Sigmoid colon (tissue), 7 donors: ENCODE measurements at places on chromosomes 6 and 20. TPM values are rescaled to one million over a fixed set of nuclear protein-coding genes. Genes with fewer than 3 reads are reported as not detected.
A peak's percentile ranks its signal among the peaks of the same experiment; 100 is the strongest.

SEMG1 gene
- not detected for total RNA-seq

RHAG gene
- 1.4 TPM for total RNA-seq

WFDC12 gene
- not detected for total RNA-seq

DNA sequence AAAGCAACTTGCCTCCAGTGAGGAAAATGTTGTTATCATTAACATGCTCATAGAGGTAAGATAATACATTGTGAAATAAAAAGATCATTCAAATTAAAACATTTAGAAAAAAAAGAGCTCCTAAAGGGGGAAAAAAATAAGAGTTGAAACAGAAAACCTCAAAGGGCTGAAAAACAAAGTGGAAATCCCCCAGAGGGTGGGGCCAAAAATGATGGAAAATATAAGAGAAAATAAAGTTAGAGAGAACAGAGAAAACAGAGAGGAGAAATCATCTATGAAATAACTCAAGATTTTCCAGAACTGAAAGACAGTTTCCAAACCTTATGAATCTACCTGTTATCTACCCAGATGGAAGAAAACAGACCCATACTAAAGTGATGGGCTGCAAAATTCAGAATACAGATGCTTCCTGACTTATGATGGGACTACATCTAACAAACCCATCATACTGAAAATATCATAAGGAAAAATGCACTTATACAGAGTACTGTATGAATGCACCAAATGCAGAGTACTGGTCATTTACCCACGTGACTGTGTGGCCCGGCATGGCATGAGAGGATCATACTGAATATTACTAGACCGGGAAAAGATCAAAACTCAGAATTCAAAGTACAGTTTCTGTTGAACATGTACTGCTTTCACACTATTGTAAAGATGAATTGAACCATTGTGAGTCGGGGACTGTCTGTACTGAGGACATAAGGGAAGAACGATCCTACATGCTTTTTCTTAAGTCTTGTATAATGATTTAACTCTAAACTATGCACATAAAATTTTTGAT, 4.0 kb downstream of the ZBTB24 start:
- DNase-seq = no peak

- DNase-seq = peak; percentile 79
Measured at GRCh38 chr20:13158369-13158768, 62.7 kb upstream of the ISM1 start.

DNA sequence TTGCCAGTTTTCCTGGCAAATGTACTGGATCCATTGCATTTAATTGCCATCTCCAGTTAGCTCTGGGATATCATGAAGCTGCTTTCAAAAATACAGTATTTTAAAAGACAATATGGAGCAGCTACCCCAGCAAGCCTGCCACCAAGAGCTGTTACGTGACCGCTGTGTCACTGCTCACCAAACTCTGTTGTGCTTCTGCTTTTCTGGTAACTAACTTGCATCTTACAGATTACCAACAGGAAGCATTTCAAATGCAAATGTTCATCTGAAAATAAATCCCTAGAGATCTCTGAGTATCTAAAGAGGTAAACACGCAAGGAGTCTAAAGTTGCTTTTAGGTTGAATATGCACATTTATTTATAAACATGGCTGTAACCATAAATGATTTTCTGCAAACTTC, 1008.3 kb downstream of the KIF16B start:
- DNase-seq = no peak

DNA sequence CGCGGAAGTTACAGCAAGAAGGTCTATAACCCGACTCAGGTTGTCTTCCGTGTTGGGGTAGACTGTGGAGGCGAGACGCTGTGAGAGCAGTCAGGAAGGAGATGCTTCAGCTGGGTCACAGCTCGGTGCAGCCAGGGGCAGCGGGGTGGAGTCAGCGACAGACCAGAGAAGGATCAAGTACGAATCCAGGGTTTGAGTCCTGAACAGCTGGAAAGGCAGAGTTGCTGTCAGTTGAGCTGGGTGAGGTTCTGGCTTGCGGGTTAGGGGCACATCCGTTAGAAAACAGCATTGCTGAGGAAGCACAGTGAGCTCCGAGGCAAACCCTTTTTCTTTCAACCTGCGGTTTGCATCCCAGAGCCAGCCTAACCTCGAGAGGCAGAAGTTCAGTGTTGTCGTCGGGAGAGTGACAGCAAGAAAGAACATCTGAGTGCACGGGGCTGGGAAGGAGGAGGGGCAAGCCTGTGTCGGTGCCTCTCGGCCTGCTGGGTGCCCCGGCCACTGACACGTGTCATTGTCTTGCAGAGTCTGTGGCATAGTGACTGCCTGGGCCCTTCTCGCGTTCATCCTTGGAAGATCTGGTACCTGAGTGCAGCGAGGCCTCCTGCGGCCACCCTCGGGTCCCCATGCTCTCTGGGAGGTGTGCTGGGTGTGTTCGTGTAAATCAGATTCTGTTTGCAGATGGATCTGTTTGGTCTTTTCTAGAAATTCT, 20.0 kb downstream of the PNLDC1 start:
- no peak for DNase-seq

DNA sequence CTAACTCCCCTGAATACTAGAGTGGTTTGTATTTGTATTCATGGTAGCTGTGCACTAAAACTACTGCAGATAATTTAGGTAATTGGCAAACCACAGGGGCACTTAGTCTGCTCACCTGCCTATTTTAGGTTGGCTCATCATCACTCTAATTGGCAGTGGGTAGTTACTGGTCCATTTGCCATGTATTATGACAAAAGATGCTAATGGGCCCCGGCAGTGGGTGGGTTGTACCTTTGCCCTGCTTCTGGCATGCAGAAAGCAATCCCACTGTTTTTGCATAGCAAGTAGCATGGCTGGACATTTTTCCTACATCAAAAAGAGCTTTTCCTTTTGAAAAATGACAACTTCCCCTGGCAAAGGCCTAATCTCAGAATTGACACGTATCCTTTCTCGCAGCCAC, 741.4 kb upstream of the MAP3K7 start:
- DNase-seq = no peak

GRCh38 chr6:155351273-155352129, 37.2 kb upstream of the TFB1M start:
- no peak for DNase-seq

GRCh38 chr6:3339811-3340210, 81.1 kb downstream of the PSMG4 start:
- no peak for DNase-seq

- DNase-seq = no peak
Measured at GRCh38 chr6:69784595-69785377, 12.0 kb downstream of the LMBRD1 start.
